ENCODE measurements at places on chromosomes 16 and 17. TPM values are rescaled to one million over a fixed set of nuclear protein-coding genes. Genes with fewer than 3 reads are reported as not detected.

DNA sequence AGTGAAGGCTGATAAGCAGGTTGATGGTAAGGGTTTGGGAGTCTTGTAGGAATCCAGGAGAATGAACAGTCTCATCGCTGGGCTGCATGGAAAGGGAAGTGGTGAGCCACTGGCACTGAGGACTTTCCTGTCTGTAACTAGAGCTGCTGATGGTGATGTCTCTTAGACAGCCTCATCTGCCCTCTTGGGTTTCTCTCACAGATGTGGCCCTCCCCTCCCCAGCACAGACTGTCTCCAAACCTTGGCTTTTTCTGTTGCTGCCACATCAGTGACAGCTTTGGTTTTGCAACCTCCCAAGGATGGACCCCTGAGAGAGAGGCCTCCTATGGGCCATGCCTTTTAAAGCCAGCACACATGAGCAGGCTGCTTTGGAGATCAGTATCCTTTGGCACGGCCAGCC, 16.9 kb downstream of the PLCG2 start:
- DNase-seq, result no peak

Gene RNPS1
- 152 TPM for total RNA-seq

DNA sequence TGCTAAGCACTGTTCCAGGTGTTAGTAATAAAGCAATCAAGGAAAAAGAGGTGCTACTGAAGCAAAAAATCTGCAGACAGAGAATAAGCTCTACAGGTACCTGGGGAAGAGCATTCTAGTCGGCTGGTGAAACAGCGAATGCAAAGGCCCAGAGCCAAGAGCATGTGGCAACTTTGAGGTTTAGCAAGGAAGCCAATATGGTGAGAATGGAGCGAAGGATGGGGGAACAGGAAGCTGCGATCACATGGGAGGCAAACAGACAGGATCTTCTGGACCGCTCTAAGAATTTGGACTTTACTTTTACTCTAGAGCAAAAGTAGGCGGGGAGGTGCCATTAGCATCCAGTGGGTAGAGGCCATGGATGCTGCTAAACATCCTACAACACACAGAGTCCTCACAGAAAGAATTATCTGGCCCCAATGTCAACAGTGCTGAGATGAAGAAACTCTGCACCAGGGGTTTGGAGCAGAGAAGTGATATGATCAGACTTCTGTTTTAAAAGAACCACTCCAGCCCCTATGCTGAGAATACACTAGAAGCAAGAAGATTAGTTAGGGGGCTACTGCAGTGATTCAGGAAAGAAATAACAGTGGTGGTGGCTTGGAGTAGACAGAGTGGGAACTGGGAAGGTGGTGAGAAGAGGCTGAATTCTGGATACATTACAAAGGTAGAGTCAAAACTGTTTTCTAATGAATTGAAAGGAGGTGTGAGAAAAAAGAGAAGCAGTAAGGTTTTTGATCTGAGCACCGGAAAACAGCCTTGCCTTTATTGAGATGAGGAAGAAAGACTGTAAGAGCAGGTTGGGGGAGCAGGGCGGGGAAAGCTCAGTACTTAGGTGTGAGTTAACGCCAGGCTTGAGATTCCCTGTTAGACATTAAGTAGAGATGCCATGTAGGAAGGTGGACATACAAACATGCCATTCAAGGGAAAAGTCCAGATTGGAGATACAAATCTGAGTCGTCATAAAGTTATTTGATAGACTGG, 11.0 kb downstream of the EFTUD2 start:
- no peak for DNase-seq

DNA sequence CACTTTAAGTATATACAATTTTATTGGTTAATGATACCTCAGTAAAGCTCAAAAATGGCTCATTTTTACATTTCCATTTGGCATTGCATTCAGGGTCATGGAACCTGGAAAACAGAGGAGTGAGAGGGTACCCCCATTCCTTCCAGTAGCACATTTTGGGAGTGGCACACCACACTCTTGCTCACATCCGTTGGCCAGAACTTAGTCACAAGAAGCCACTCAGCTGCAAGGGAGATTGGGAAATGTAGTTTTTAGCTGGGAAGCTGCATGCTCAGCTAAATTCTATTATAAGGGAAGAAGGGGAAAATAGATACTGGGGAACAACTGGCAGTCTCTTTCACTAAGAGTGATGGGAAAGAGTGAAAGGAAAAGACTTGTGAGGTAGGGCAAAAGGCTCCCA, 102.5 kb upstream of the TMEM97 start:
- no peak for DNase-seq

Gene SLC13A2
- not detected for total RNA-seq

Gene MCRIP1
- 13.7 TPM for total RNA-seq

- DNase-seq, result peak; percentile 79
These were observed 46.6 kb upstream of the NUDT7 start for GRCh38 chr16:77675464-77676324.

GRCh38 chr17:53058031-53058430, 764.7 kb upstream of the KIF2B start:
- DNase-seq, result peak; percentile 26

DNA sequence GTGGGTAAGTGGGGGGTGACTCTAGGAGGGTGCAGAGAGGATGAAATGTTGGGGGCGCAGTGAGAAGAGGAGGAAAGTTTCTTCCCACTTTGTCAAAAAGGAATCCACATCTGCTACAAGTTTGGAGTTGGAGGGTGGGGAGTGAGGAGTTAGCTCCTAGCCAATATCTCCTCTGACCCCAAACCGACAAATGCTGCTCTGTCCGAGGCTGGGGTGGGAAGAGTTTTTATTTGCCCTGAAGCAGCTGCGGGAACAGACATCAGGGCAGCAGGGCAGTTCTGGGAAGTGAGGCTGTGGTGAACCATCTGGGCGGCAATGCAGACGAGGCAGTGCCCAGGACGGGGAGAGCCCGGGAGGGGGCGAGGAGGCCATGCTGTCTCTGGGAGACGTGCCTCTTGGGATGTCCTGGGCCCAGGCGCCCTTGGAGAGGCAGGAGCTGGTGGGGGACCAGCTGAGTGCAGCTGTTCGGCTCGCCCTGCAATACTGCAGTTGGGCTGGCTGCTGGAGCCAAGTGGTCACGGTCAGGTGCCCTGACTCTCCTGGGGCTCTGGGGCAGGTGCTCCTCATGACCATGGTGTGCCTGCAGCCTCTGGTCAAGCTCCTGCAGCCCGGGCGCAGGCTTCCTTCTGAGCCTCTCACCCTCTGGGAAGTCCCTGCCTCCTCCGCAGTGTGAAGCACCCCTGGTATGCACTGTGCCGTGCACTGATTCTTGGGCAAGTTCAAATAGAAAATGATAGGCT, 6.4 kb upstream of the SOCS3 start:
- no peak for DNase-seq

Gene RDM1
- 1.1 TPM for total RNA-seq

DNA sequence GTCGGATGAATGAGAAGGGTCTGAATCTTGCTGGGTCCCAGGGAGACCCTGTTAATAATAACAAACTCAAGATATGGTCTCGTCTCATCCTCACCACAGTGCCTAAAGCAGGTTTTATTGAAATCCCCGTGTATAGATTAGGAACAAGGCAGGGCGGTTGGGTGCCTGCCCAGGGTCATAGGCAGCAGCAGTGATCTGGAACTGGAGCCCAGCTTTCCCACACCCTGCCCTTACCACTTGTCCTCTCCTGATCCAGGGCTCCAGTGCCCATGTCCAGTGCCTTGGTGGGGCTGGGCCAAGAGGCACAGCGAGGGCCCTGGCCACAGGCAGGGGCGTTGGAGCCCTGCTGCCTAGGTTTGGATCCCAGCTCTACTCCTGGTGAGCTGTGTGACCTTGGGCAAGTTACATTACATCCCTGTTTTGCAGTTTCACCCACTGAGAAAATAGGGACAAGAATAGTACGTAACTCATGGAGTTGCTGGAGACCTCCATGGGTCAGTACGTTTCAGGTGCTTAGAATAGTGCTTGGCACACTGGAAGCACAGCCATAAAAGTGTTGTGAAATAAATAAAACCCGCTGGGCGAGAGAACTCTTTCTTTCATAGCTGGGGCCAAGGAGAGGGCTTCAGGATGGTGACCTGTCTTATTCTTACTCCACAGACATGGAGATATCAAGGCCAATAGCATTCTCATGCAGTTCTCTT, 13.9 kb downstream of the SOCS3 start:
- DNase-seq, result no peak

DNA sequence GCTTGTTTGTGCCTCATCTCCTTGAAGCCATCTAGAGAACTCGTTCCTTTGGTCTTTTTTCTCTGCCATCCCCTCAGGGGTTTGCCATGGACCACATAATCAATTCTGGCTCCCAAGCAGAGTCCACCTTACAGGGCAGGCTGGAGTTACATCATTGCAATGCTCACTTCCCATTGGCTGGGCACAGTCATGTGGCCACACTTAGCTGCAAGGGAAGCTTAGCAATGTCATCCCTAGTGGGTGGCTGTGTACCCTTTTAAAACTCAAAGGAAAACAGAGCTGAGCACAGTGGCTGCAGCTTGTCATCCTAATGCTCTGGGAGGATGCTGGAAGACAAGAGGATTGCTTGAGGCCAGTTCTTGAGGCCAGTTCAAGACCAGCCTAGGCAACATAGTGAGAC, 41.9 kb upstream of the POLR3E start:
- DNase-seq, result no peak
